ENCODE measurements at places on chromosomes 3 and 15. TPM values are rescaled to one million over a fixed set of nuclear protein-coding genes. Genes with fewer than 3 reads are reported as not detected.

DNA sequence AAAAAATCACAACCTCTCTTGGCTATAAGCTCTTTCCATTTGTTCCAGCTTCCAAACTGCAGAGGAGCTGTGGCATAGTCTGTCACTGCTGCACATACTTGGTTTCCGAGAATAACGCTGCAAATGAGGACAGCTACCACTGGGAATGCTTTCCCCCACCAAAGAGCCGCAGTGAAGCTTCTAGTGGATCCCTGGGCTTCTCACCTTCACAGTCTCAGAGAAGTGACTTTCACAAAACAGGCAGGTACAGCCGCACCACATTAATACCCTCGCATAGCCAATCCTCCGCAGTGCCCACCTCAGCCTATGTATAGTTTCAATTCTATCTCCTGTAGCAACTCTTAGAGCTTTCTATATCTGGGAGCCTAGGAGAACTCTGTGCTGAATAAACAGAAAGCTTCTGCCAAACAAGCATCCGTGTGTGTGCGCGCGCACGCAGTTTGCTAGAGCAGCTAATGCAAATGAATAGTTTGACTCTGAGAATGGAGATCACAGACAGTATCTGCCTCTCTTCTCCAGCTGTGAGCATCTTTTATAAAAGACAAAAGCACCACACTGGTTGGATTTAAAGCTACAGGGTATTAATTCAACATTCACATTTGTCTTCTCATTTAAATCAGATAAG, 81.9 kb upstream of the PLXND1 start:
- DNase-seq, result peak; percentile 94

- DNase-seq, result no peak
These were observed 138.1 kb downstream of the GREM1 start for GRCh38 chr15:32855942-32856341.

The FAH gene
- 8.5 TPM for total RNA-seq

The SLC24A5 gene
- not detected for total RNA-seq

DNA sequence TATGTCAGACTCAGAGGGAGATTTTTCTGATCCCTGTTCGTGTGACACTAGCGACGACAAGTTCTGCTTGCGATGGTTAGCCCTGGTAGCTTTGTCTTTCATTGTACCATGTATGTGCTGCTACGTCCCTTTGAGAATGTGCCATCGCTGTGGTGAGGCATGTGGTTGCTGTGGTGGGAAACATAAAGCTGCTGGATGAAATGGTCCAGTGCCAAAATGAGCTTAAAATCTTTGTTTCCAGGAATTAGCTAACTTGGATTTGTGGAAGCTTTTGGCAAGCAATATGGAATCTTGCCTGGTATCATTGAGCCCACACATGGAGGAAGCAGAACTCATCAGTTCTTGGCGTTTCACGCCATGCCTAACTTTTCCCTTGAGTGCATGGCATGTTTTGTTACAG, 98.8 kb downstream of the SPRED1 start:
- no peak for DNase-seq

GRCh38 chr3:111801693-111802092, 57.4 kb upstream of the PHLDB2 start:
- DNase-seq, result no peak

The ASB14 gene
- not detected for total RNA-seq

DNA sequence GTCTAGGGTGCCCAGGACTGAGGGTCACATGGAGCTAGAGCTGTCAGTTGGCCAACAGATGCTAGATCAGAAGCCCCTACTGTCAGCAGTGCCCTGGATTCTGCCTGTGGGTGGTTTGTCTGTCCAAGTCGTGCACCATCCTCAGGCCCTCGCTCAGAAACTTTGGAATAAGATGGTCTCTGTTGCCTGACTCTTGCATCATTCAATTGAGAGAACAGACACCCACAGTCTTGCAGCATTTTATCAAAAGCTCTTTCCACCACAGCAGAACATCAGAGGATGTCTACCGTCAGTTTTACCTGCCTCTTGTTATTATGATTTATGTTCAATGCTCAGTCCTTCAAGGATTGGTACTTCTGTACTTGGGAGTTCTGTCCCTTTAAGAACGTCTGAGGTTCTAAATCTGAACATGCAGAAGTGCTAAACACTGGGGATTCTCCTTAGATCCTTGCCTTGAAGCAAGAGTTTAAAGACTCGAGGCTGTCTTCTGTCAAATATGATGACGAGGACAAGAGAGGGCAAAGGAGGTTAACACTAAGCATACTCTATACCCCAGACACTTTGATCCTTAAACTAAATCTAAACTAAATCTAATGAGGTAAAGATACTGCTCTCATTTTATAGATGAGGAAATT, 4.8 kb downstream of the AQP9 start:
- no peak for DNase-seq

- DNase-seq, result no peak
These were observed 16.8 kb downstream of the NR1D2 start for GRCh38 chr3:23961913-23962312.

GRCh38 chr15:56969265-56969895, 50.9 kb downstream of the TCF12 start:
- DNase-seq, result no peak

GRCh38 chr3:123475786-123476185, 26.9 kb upstream of the ADCY5 start:
- DNase-seq, result no peak

DNA sequence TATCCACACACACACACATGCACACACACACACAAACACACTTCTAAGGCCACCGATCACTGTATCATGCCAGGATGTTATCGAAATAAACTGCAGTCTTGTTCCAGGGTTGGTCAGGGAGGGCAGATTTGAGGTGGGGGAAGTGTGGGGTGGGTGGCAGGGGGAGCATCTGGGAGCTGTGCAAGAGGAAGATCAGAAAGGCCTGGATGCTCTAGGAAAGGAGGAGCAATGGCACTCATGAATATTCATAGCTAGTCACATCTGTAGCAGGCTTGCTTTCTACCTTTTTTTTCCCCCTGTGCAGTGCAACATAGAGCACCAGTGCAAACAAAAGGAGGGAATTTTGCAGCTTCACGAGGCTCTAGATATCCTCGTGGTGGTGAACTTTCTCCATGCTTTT, 84.9 kb downstream of the MEIS2 start:
- no peak for DNase-seq

GRCh38 chr3:50675179-50676030, 678 bp downstream of the DOCK3 start:
- DNase-seq, result peak; percentile 83

GRCh38 chr15:70837476-70837875, 16.5 kb downstream of the LARP6 start:
- no peak for DNase-seq

DNA sequence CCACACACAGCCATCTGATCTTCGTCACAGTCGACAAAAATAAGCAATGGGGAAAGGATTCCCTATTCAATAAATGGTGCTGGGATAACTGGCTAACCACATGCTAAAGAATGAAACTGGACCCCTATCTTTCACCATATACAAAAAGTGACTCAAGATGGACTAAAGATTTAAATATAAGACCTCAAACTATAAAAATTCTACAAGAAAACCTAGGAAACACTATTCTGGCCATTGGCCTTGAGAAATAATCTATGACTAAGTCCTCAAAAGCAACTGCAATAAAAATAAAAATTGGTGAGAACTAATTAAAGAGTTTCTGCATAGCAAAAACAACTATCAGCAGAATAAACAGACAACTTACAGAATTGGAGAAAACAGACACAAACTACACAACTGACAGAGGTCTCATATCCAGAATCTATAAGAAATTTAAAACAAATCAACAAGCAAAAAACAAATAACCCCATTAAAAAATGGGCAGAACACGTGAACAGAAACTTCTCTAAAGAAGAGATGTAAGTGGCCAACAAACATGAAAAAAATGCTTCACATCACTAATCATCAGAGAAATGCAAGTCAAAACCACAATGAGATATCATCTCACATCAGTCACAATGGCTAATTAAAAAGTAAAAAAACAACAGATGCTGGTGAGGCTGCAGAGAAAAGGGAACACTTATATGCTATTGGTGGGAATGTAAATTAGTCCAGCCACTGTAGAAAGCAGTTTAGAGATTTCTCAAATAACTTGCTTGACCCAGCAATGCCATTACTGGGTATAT, 104.0 kb downstream of the NR1I2 start:
- DNase-seq, result no peak

- peak; percentile 12 for DNase-seq
These were observed 18.4 kb downstream of the CYFIP1 start for GRCh38 chr15:22961762-22962161.

- no peak for DNase-seq
These were observed 42.1 kb upstream of the DLG1 start for GRCh38 chr3:197340521-197340871.

DNA sequence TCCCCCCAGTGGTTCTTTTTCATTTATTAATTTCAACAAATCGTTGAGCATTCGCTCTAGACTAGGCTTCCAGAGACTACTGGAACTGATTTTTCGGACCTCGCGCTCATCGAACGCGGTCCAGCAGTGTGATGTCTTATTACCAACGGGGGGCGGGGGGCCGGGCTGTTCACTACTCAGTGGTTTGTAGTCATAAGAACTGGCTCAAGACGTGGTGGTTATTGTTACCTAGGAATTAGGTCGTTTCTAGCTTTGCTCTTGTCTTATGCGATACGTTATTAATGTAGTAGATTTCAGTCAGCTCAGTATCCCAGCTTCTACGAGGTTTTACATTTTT, 858 bp downstream of the RBM5 start:
- no peak for DNase-seq

The GOLGA8R gene
- 9.8 TPM for total RNA-seq

The TF gene
- 1,258 TPM for total RNA-seq

The C15orf61 gene
- 22.3 TPM for total RNA-seq

- no peak for DNase-seq
These were observed 209.7 kb upstream of the DCBLD2 start for GRCh38 chr3:99111235-99111634.

The TRAIP gene
- 2.7 TPM for total RNA-seq

- DNase-seq, result no peak
These were observed 89.6 kb downstream of the TM4SF4 start for GRCh38 chr3:149564079-149564478.

GRCh38 chr15:58924327-58924726, 9.2 kb downstream of the SLTM start:
- DNase-seq, result no peak

The GPR176 gene
- total RNA-seq, result 36.4 TPM

GRCh38 chr3:171458071-171458863, 1.9 kb downstream of the TNIK start:
- DNase-seq, result no peak

DNA sequence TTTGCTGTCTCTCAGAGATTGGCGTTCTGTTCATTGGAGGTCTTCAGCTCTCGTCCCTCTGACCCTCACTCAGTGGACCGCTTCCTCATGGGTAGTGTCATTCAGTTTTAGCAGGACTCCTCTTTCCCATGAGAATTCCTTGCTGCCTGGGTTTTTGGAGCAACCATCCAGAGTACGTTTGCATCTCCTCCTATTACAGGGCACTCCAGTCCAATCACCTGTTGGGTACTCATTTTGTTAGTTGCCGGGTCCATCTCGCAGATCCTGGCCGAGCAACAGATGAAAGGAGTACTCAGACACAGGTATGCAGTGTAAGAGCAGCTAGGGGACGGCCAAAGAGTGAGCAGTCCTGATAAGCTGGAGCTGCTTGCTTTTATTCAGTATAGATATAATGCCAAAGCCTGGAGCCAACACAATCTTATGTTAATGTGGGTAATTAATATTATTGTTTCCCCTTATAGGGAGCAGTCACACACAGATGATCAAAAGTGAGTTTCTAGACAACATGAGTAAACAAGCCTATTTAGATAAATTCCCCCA, 49.6 kb downstream of the ISG20 start:
- no peak for DNase-seq

The ACAN gene
- 3.1 TPM for total RNA-seq

GRCh38 chr15:30046430-30046829, 36.3 kb upstream of the GOLGA8J start:
- DNase-seq, result no peak

- no peak for DNase-seq
These were observed 7.0 kb downstream of the PPCDC start for GRCh38 chr15:75030424-75030823.
